ENCODE measurements at places on chromosomes 3 and 15. TPM values are rescaled to one million over a fixed set of nuclear protein-coding genes. Genes with fewer than 3 reads are reported as not detected.

DNA sequence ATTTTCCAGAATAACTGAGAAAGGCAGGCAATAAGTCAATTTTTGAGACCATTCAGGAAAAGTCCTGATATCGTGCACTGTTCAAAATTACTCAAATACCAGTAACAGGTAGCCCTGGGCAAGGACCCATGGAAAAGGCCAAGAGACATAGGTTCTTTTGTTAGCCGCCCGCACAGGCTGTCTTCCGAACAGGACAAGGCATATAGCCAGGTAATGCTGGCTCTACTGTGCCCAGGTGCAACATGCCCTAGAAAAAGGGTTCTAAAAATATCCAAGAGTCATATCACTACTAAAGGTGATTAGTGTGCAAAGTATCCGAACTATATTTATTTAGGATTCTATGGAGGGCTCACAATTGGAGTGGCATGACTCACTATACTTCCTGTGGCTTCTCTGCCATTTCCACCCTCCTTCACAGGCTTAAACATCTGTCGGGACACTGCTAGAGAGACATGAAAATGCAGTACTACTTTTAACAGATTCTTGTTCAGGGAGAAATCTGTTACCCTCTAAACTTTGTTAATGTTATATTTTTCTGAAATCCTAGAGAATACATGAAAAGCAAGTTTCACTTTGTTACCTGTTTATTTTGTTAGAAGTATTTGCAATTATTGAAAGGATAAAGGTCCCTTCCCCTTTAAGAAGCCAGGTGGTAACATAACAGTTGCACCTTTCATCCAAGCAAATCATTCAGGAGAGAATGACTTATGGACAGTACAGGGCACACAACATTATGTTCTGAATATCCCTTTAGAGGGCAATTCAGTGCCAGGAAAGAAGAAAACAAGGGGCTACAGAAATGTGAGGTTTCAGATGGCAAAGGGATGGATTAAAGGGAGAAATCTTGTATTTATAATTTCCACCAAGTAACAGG is 293.3 kb upstream of the THBS1 start:
- peaks cover 3% of the 10 kb centered on the region for H3K4me1 ChIP-seq
- no peak overlapping the region for H3K27ac ChIP-seq
- no peaks in the 10 kb centered on the region for H3K27me3 ChIP-seq
- no peaks in the 10 kb centered on the region for H3K36me3 ChIP-seq

DNA sequence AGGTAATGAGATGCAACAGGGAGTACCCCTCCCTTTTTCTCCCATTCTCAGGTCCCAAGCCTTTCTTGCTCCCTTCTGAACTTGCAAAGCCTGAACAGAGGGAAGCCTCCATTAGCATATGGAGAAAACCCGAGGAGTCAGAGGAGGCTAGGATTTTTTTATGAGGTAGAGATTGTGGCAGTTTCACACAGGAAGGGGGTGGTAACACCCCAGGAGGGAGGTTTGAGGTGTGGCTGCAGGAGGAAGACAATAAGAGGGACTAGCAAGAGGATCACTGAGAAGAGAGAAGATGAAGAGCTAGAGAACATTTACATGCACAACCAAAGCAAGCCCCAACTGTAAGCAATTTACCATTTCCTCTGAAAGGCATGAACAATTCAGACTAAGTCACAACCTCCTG is 322.7 kb downstream of the SV2B start:
- no peak overlapping the region for H3K4me3 ChIP-seq
- peaks cover 19% of the 10 kb centered on the region for H3K27me3 ChIP-seq
- H3K27ac ChIP-seq: no peak overlapping the region
- H3K4me1 ChIP-seq: no peaks in the 10 kb centered on the region

DNA sequence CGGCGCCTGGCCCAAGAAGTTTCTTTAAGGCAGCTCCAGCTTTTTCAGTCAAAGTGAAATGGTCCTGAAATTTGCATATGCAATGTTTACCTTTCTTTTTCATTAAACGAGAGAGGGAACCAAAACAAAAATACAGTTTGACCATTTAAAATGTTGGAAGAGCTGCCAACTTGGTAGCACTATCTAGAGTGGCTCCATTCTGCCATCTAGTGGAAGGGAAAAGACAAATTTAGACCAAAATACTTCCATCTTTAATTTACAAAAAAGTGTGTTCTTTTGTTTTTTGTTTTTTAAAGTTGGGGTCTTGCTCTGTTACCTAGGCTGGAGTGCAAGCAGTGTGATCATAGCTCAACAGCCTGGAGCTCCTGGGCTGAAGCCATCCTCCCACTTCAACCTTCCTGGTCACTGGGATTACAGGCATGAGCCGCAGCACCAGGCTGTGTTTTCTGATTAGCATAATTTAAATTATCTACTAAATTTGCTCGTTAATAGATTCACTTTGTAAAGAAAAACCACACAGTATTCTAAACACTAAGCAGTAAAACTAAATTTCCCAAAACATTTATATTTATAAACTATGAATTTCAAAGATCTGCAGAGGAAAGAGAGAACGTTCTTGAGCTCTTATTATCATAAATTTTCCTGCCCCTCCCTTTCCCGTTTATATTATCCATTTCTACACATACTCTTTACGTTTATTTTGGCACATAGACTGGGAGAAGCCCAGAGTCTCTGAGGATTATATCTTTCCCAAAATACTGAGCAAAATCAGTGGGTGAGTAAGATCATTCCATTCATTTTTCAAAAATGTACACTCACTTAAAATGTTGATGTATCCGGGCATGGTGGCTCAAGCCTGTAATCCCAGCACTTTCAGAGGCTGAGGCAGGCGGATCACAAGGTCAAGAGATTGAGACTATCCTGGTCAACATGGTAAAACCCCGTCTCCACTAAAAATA is 15.4 kb upstream of the RFC4 start:
- no peak for DNase-seq
- H3K36me3 ChIP-seq: no peaks in the 10 kb centered on the region
- H3K4me1 ChIP-seq: peaks cover 6% of the 10 kb centered on the region
- peaks cover 12% of the 10 kb centered on the region for H3K27me3 ChIP-seq
- no peak overlapping the region for H3K27ac ChIP-seq

DNA sequence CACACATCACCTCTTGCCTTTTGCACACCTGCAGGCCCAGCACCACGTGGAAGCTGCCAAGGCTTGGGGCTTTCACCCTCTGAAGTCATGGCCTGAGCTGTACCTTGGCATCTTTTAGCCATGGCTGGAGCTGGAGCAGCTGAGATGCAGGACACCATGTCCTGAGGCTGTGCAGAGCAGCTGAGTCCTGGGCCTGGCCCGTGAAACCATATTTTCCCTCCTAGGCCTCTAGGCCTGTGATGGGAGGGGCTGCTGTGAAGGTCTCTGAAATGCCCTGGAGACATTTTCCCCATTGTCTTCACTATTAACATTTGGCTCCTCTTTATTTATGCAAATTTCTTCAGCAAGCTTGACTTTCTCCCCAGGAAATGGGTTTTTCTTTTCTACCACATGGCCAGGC is 41.9 kb upstream of the PEX5L start:
- DNase-seq: no peak
- H3K27me3 ChIP-seq: no peaks in the 10 kb centered on the region
- no peak overlapping the region for H3K27ac ChIP-seq
- H3K4me3 ChIP-seq: no peak overlapping the region

GRCh38 chr3:120101624-120102023 is 7.4 kb upstream of the GSK3B start:
- DNase-seq: no peak
- no peak overlapping the region for H3K4me3 ChIP-seq
- no peaks in the 10 kb centered on the region for H3K27me3 ChIP-seq
- no peaks in the 10 kb centered on the region for H3K36me3 ChIP-seq
- peaks cover under 1% of the 10 kb centered on the region for H3K4me1 ChIP-seq

- no peaks in the 10 kb centered on the region for H3K27me3 ChIP-seq
- no peak overlapping the region for H3K27ac ChIP-seq
- H3K4me3 ChIP-seq: no peak overlapping the region
- H3K36me3 ChIP-seq: no peaks in the 10 kb centered on the region
- DNase-seq: no peak
Observed at GRCh38 chr3:60294181-60294580, 957.1 kb downstream of the FHIT start.

GRCh38 chr3:155391104-155391503 is 97.6 kb upstream of the STRIT1 start:
- no peak for DNase-seq
- peak overlapping the region; percentile 35 for H3K27ac ChIP-seq
- H3K27me3 ChIP-seq: no peaks in the 10 kb centered on the region
- peaks cover 12% of the 10 kb centered on the region for H3K4me1 ChIP-seq

DNA sequence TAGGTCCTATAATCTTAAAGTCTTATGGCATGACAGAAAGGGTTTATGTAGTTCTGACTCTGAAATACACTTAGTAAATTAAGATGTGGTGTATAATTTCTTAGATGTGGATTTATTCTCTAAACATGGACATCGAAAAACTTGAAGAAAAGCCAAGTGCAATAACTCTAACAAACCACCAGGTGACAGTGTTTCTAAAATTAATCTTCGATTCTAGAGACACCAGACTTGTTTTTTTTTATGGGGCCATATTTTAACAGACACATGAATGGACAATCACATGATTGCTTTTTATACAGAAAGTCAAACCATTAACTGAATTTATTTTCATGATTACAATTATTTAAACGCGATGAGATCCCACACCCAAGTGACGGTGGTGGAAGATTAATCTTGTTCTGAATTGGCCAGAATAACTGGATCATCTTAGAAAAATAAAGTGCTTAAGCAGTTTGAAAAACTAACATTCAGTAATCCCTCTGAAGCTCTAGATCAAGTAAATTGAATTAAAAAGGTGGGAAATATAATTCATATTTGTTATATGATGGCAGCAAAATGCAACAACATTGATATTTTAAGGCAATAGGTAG is 305.1 kb downstream of the LSAMP start:
- H3K36me3 ChIP-seq: no peaks in the 10 kb centered on the region
- no peaks in the 10 kb centered on the region for H3K4me1 ChIP-seq
- no peaks in the 10 kb centered on the region for H3K27me3 ChIP-seq
- H3K27ac ChIP-seq: no peak overlapping the region

GRCh38 chr3:134314588-134315285 is 59.5 kb downstream of the AMOTL2 start:
- peaks cover 80% of the 10 kb centered on the region for H3K4me1 ChIP-seq
- H3K4me3 ChIP-seq: no peak overlapping the region
- no peaks in the 10 kb centered on the region for H3K36me3 ChIP-seq
- H3K27ac ChIP-seq: peak overlapping the region; percentile 95
- DNase-seq: no peak
- H3K27me3 ChIP-seq: no peaks in the 10 kb centered on the region

DNA sequence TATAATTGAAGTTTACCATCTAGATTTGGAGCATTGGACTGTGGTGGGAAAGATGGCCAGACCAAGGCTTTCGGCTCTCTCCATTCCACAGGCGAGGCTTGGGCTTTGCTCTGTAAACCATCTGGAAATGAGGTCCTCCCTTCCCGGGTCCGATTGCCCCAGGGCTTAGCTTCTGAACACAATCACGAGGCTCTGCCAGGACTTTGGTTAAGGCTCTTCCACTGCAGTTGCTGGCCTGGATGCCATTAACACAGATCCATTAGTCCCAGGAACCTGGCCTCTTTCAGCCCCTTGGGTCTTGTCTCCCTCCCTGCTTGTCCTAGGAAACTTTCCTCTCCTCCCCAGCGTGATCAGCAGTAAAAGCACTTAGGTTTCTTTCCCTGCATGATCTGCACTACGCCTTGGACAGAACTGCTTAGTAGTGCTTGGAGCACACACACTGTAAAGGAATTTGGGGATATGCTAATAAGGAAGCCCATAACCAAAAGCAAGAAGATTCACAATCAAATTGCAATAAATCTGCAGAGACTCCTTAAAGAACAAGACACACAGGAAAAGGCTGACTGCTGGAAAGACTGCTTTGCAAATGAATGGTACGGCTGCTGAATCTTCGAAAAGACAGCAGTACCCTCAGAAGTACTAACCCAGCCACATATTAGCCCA is 154.3 kb downstream of the ECT2 start:
- no peak for DNase-seq
- no peaks in the 10 kb centered on the region for H3K27me3 ChIP-seq
- H3K27ac ChIP-seq: no peak overlapping the region
- no peaks in the 10 kb centered on the region for H3K36me3 ChIP-seq
- H3K4me3 ChIP-seq: no peak overlapping the region
- no peaks in the 10 kb centered on the region for H3K4me1 ChIP-seq

- H3K27me3 ChIP-seq: no peaks in the 10 kb centered on the region
- H3K27ac ChIP-seq: no peak overlapping the region
- no peaks in the 10 kb centered on the region for H3K4me1 ChIP-seq
- H3K4me3 ChIP-seq: no peak overlapping the region
- DNase-seq: no peak
- H3K36me3 ChIP-seq: no peaks in the 10 kb centered on the region
Observed at GRCh38 chr3:165638034-165638433, 199.2 kb downstream of the BCHE start.

SYNPR gene
- not detected for total RNA-seq

ABCF3 gene
- 63.1 TPM for total RNA-seq

SLC28A2 gene
- total RNA-seq: not detected

ATP8B4 gene
- 3.7 TPM for total RNA-seq

Data from esophagus squamous epithelium (tissue), 5 donors.